ENCODE measurements at places on chromosomes 4 and X. TPM values are rescaled to one million over a fixed set of nuclear protein-coding genes. Genes with fewer than 3 reads are reported as not detected.

DNA sequence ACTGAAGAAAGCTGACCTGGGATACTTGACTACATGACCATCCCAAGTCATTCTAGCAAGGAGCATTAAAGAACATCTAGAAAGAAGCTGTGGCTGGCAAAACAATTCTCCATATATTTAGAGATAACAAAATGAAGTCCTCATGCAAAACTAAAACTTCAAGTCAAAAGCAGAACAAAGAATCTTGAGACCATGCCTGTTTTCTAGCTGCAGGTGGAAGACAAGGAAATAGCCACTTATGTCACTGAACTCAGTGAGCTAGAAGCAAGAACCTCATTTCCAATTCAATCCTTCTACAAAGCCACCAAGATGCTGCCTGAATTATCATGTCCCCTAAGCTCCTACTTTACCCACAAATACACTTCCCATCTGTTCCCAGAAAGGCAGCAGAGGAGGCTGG is 13.8 kb downstream of the USP46 start:
- peaks cover 42% of the 10 kb centered on the region for H3K4me1 ChIP-seq
- no peaks in the 10 kb centered on the region for H3K27me3 ChIP-seq
- no peaks in the 10 kb centered on the region for H3K36me3 ChIP-seq
- DNase-seq = no peak
- no peak overlapping the region for H3K27ac ChIP-seq

DNA sequence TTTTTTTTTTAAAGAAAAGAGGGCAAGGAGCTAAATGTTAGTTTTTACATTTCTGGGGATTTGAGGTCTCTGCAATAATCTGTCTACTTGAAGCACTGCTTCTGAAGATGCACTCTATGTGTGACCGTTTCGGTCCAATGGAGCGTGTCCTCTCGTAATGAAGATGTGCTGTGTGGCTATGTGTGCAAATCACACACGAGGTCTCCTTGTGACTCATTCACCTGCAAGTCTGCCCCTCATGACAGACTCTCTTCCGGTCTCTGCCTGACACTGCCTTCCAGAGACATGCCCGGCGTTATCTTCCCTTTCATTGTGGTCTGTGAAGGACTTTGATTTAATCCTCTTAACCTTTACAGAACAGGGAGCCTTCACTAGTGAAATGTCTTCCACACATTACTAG is 84.3 kb downstream of the TRAM1L1 start:
- H3K27ac ChIP-seq = no peak overlapping the region
- H3K4me3 ChIP-seq = no peak overlapping the region
- no peaks in the 10 kb centered on the region for H3K36me3 ChIP-seq
- no peak for DNase-seq

GRCh38 chr4:55080174-55080865 is 45.1 kb downstream of the KDR start:
- H3K4me1 ChIP-seq = no peaks in the 10 kb centered on the region
- H3K27ac ChIP-seq = peak overlapping the region; percentile 42
- no peak for DNase-seq

GRCh38 chr4:56806666-56807065 is 14.8 kb downstream of the SPINK2 start:
- H3K27me3 ChIP-seq = no peaks in the 10 kb centered on the region
- no peak for DNase-seq
- no peak overlapping the region for H3K4me3 ChIP-seq
- no peak overlapping the region for H3K27ac ChIP-seq

- H3K4me3 ChIP-seq = no peak overlapping the region
- no peaks in the 10 kb centered on the region for H3K36me3 ChIP-seq
- H3K4me1 ChIP-seq = no peaks in the 10 kb centered on the region
- no peaks in the 10 kb centered on the region for H3K27me3 ChIP-seq
These were observed 212.0 kb upstream of the AFF2 start for GRCh38 chrX:148288451-148288850.

DNA sequence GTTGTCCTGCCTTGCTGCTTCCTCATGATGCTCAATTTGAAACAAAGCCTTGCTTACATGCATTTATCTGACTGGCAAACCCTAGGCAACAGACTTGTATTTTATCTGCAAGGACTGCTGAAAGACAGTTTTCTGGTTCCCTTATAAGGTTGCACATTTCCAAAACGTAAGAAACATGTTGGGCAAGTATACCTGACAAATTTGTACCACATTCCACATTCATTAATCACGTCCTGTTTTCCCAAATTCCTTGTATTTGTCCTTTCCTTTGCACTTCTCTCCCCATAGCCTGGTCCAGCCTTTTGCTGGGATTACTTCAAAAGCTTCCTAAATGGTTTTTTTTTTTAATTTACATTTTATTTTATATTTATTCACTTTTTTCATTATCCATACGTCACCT is 310.1 kb downstream of the PPP3CA start:
- no peak overlapping the region for H3K4me3 ChIP-seq
- H3K4me1 ChIP-seq = no peaks in the 10 kb centered on the region
- no peaks in the 10 kb centered on the region for H3K27me3 ChIP-seq
- peaks cover 3% of the 10 kb centered on the region for H3K36me3 ChIP-seq

GRCh38 chr4:46656071-46656470 is 253.0 kb downstream of the COX7B2 start:
- H3K27me3 ChIP-seq = no peaks in the 10 kb centered on the region
- no peak for DNase-seq

- no peak overlapping the region for H3K4me3 ChIP-seq
- H3K36me3 ChIP-seq = no peaks in the 10 kb centered on the region
- no peak overlapping the region for H3K27ac ChIP-seq
These were observed 966.6 kb upstream of the SLIT2 start for GRCh38 chr4:19285146-19285545.

GRCh38 chr4:184649971-184650855 is 675 bp downstream of the PRIMPOL start:
- peaks cover 2% of the 10 kb centered on the region for H3K36me3 ChIP-seq
- H3K4me1 ChIP-seq = peaks cover 27% of the 10 kb centered on the region
- peak overlapping the region; percentile 89 for H3K4me3 ChIP-seq
- H3K27ac ChIP-seq = peak overlapping the region; percentile 84
- no peak for DNase-seq

DNA sequence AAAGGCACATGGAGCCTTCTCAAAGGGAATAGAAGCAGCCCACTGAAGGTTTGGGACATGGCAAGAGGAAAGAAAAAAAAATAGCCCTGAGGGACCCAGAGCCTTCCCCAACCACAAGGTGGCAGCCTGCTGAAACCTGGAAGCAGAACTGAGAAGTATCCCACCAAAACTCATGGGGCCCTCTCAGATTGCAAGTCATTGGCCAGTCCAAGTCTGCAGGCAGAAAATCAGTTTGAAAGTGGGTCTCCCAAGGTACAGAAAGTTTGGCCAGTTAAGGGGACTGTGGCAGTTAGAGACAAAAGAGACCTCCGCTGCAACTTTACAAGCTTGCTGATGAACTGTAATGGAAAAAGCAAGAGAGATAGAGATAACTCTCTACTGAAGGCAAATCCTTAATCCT is 155.8 kb downstream of the ANTXR2 start:
- H3K27ac ChIP-seq = no peak overlapping the region
- no peak overlapping the region for H3K4me3 ChIP-seq
- H3K27me3 ChIP-seq = no peaks in the 10 kb centered on the region

- no peaks in the 10 kb centered on the region for H3K27me3 ChIP-seq
- H3K36me3 ChIP-seq = no peaks in the 10 kb centered on the region
- H3K4me1 ChIP-seq = no peaks in the 10 kb centered on the region
- H3K4me3 ChIP-seq = no peak overlapping the region
- DNase-seq = no peak
These were observed 123.6 kb upstream of the RBPJ start for GRCh38 chr4:26197018-26197779.

GRCh38 chr4:14701896-14702295 is 300.4 kb upstream of the CPEB2 start:
- no peaks in the 10 kb centered on the region for H3K4me1 ChIP-seq
- no peaks in the 10 kb centered on the region for H3K27me3 ChIP-seq
- H3K36me3 ChIP-seq = no peaks in the 10 kb centered on the region

GRCh38 chr4:91577864-91578263 is 725.9 kb upstream of the GRID2 start:
- H3K36me3 ChIP-seq = no peaks in the 10 kb centered on the region
- H3K4me3 ChIP-seq = no peak overlapping the region
- H3K27me3 ChIP-seq = no peaks in the 10 kb centered on the region

Gene SLC10A3
- 30.9 TPM for total RNA-seq

Gene CWH43
- 4.2 TPM for total RNA-seq

Gene HMX1
- total RNA-seq = not detected

Gene PCSK1N
- total RNA-seq = 10.7 TPM

Gene PDLIM3
- 42.0 TPM for total RNA-seq

Gene KLHL4
- total RNA-seq = 4.7 TPM

Gene ADGRA3
- total RNA-seq = 62.8 TPM

Gene APOOL
- 17.8 TPM for total RNA-seq

Gene DIAPH2
- total RNA-seq = 57.6 TPM

Gene NAAA
- total RNA-seq = 43.6 TPM

Gene NAP1L5
- total RNA-seq = 2.6 TPM

Gene NKRF
- total RNA-seq = 9.6 TPM

Gene GPR119
- not detected for total RNA-seq

Measured in lung (tissue), 17 donors.